Stimulated activated CD4-positive, alpha-beta T cell treated with anti-CD3 and anti-CD28 coated beads, TNF-alpha, amount 100 ng/mL, for 4 hours (primary cell): ENCODE measurements at places on chromosomes 7 and 10.

- DNase-seq, result no peak
Measured at GRCh38 chr10:128814024-128814423, 653.0 kb upstream of the MGMT start.

DNA sequence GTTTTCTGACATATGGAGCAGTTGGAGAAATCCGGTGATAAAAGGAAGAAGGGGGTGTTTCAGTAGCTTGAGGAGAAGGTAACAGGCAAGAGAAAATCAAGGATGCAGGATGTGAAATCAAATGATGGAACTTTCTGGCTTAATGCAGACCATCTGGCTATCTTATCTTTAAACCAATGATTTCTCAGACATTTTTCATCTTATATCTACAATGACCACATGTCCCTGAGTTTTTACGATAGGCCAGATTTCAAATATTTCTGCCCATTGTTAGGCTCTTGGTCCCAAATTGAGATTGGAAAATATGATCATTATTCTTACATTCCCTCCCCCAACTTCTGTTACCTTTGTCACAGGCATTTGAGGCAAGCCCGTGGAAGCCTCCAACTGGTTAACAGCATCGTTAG, 486.8 kb downstream of the SUGCT start:
- DNase-seq, result no peak

GRCh38 chr10:13627459-13628310, 40.9 kb downstream of the PRPF18 start:
- DNase-seq, result no peak

DNA sequence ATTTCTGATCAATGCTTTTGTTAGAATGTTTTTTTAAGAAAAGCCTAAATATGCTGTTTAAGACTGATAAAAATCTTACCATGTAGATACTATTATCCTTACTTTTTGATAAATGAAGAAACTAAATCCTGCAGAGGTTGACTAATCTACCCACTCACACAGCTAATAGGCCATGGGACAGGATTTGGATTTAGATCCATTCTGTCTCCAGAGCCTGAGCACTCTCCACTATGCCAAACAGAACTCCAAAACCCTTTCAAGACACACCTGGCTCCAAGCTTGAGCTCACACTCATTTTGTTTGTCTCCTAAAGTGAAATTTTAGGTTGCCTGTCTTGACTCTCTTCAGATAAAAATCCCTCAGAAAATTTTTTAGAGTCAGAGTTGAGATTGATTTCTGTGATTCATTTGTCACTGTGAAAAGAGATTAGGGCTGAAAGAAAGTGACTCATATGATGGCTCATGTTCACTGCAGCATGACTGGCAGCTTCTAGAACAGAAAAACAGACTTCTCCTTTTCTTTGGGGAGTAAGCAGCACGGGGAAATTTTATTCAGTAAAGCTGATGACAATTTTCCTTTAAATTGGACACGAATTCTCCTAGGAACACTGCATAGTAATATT, 132.3 kb upstream of the POT1 start:
- no peak for DNase-seq

GRCh38 chr10:81874875-81875466, at the start of gene NRG3:
TSS of gene NRG3 (plus strand) at chr10:81875194.
- DNase-seq, result no peak

- no peak for DNase-seq
Measured at GRCh38 chr10:70145166-70145665, 1.3 kb downstream of the TYSND1 start.

- no peak for DNase-seq
Measured at GRCh38 chr7:16063221-16063620, 358.1 kb downstream of the CRPPA start.

GRCh38 chr10:43093423-43094076, 16.7 kb downstream of the RET start:
- no peak for DNase-seq

DNA sequence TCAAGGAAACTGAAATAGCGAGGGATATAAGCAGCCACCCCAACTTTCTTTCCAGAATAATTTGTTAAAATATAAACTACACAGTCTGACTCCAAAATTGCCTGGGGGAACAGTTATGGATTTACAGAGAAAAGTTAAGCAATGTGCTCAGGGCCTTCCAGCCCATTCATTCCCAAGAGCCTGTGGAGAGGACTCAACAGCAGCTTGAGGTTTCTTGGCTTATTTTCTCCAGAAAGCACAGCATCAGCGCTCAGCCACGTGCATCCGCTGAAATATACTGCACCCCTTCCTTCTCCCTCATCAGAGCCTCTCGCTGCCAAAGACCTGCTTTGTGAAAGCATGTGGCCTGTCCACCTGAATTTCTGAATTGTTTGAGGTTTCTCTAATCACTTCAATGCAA, 375.2 kb upstream of the VWC2 start:
- no peak for DNase-seq

DNA sequence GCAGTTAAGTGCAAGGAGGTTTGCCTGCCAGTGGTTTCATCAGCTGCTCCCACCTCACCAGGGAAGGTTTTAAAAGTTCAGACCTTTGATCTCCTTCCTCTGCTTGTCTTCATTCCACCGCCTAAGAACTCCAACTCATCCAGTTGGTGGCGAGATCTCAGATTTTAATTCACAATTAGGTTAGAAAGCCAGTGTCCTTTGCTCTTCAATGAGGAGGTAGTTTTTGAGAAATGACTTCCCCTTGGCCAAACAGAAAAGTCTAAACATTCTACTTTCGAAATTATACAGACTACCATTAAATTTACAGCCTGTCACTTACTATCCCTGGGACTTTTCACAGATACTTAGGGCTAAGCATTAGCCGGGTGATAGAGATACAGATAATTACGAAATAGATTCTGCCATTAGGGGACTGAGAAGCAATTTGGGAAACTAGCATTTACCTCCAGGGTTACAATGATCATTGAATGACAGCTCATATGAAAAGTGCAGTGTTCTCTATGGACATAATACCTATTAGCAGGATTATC, 513.4 kb upstream of the GHITM start:
- no peak for DNase-seq

DNA sequence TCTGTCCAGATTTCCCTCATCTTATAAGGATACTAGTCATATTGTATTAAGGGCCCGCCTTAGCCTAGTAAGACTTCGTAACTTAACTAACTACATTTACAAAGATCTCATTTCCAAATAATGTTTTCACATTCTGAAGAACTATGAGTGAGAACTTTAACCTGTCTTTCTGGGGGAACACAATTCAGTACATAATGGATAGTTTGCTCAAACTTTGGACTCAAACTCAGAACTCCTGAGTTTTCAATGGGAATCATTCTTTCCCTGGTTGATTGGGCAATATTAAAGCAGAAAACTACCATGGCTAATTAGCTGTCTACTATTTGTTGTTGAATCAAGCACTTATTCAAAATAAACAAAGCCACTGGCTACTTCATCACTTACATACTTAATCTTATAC, 522.9 kb downstream of the REEP3 start:
- no peak for DNase-seq
